Endodermal cell (in vitro differentiated cells): ENCODE measurements at places on chromosomes 4 and X. TPM values are rescaled to one million over a fixed set of nuclear protein-coding genes. Genes with fewer than 3 reads are reported as not detected.

The ADRA2C gene
- 15.3 to 35.8 TPM (median 17.3 TPM) in 3 replicates for total RNA-seq

The TMPRSS11F gene
- total RNA-seq = not detected in 2 replicates

The HTR2C gene
- total RNA-seq = 0.90 and 1.1 TPM in 2 replicates

GRCh38 chr4:86564795-86565194 lies 29.3 kb upstream of the PTPN13 start:
- H3K4me3 ChIP-seq = no peak overlapping the region
- H3K27me3 ChIP-seq = peaks cover 85% of the 10 kb centered on the region
- H3K27ac ChIP-seq = no peak overlapping the region
- peaks cover 5% of the 10 kb centered on the region for H3K4me1 ChIP-seq

- no peak overlapping the region for H3K4me3 ChIP-seq
- no peaks in the 10 kb centered on the region for H3K36me3 ChIP-seq
- H3K4me1 ChIP-seq = no peaks in the 10 kb centered on the region
Observed at GRCh38 chr4:178871476-178871875, 1429.2 kb upstream of the AGA start.

The GATA1 gene
- total RNA-seq = not detected in 2 replicates

DNA sequence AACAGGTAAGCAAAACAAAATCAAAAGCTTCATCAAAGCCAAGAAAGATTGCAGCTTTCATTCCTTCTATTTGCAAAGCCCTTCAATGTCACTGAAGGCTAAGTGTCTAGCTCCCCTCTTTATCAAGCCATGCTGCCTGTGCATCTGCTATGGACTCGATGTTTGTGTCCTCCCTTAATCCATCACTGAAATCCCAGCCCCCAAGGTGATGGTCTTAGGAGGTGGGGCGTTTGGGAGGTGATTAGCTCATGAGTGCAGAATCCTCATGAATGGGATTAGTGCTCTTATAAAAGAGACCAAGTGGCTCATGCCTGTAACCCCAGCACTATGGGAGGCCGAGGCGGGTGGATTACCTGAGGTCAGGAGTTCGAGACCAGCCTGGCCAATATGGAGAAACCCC lies 6.9 kb upstream of the TRIM2 start:
- H3K4me3 ChIP-seq = no peak overlapping the region
- no peak for DNase-seq
- no peak overlapping the region for H3K27ac ChIP-seq
- H3K36me3 ChIP-seq = no peaks in the 10 kb centered on the region
- no peaks in the 10 kb centered on the region for H3K4me1 ChIP-seq

DNA sequence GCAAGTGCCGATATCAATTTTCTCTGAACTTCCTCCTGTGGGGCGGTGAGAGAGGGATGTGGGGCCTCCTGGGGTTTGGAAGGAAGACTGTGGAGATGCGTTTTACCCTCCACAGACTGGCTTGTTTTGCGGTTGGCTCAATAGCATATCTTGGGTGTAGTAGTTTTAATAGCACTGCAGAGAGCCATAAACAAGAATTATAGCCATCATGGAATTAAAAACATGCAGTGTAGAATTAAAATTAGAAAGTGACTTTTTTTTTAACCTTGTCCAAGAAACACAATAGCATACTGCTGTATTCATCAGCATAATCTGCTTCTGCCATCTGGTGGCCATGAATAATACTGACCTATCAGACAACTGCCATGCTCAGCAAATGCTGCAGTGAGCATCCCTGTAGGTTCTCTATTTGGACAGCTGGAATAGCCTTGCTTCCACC lies 47.3 kb upstream of the SCML1 start:
- H3K4me1 ChIP-seq = no peaks in the 10 kb centered on the region
- no peaks in the 10 kb centered on the region for H3K27me3 ChIP-seq
- H3K27ac ChIP-seq = no peak overlapping the region
- H3K4me3 ChIP-seq = no peak overlapping the region
- peak; percentile 69 for DNase-seq

DNA sequence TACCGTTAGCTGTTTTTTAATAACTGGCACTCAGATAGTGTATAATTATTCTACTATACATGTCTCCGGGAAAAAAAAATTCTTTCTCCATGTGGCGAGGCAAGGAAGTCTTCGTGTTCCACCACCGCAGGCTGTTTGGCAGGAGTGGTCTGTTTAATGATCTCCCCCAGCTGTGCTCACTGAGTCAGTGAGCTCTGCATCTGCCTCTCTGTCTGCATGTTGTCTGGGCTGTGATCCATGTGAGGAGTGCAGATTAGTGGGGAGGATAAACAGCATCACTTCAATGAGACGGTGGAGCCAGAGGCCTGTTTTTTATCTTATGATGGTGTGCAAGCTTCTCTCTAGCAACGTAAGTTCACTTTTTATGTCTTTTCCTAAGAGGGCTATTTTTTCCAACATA lies 69.8 kb downstream of the RPS3A start:
- H3K27ac ChIP-seq = no peak overlapping the region
- peaks cover 9% of the 10 kb centered on the region for H3K4me1 ChIP-seq
- H3K4me3 ChIP-seq = no peak overlapping the region

The RXFP1 gene
- total RNA-seq = not detected in 3 replicates

GRCh38 chrX:40938423-40938822 lies 146.8 kb upstream of the USP9X start:
- no peaks in the 10 kb centered on the region for H3K27me3 ChIP-seq
- H3K27ac ChIP-seq = no peak overlapping the region

The BGN gene
- 1.6 to 2.5 TPM (median 2.4 TPM) in 3 replicates for total RNA-seq

The SPANXN3 gene
- not detected in 2 replicates for total RNA-seq

DNA sequence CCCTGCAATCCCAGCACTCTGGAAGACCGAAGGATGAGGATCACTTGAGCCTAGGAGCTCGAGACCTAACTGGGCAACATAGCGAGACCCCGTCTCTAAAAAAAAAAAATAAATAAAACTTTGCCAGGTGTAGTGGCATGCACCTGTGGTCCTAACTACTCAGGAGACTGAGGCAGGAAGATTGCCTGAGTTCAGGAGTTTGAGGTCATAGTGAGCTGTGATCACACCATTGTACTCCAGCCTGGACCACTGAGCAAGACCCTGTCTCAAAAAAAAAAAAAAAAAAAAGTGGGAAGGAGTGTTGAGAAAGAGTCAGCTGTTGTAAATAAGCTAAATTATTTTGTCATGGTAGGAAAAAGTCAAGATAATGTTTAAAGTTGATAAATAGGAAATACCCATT lies 27.5 kb upstream of the IQSEC2 start:
- H3K27me3 ChIP-seq = no peaks in the 10 kb centered on the region
- H3K4me3 ChIP-seq = no peak overlapping the region
- no peak overlapping the region for H3K27ac ChIP-seq
- H3K36me3 ChIP-seq = no peaks in the 10 kb centered on the region
- no peaks in the 10 kb centered on the region for H3K4me1 ChIP-seq

The FGFBP1 gene
- total RNA-seq = not detected in 3 replicates

- H3K27ac ChIP-seq = no peak overlapping the region
- no peaks in the 10 kb centered on the region for H3K4me1 ChIP-seq
- H3K36me3 ChIP-seq = no peaks in the 10 kb centered on the region
Observed at GRCh38 chr4:87950493-87950892, 25.0 kb upstream of the SPP1 start.

The DUX4 gene
- not detected in 2 replicates for total RNA-seq

The IL13RA1 gene
- 25.8 and 27.8 TPM in 2 replicates for total RNA-seq

The EDA gene
- total RNA-seq = 49.2 and 59.0 TPM in 2 replicates

The NSUN7 gene
- total RNA-seq = 15.5 and 17.9 TPM in 2 replicates

GRCh38 chrX:44062840-44063239 lies 89.7 kb upstream of the NDP start:
- H3K4me1 ChIP-seq = no peaks in the 10 kb centered on the region
- no peak overlapping the region for H3K4me3 ChIP-seq
- no peak overlapping the region for H3K27ac ChIP-seq
- H3K36me3 ChIP-seq = no peaks in the 10 kb centered on the region

- H3K4me1 ChIP-seq = no peaks in the 10 kb centered on the region
- DNase-seq = no peak
- no peaks in the 10 kb centered on the region for H3K36me3 ChIP-seq
Observed at GRCh38 chr4:152456609-152457008, 79.3 kb downstream of the FBXW7 start.

DNA sequence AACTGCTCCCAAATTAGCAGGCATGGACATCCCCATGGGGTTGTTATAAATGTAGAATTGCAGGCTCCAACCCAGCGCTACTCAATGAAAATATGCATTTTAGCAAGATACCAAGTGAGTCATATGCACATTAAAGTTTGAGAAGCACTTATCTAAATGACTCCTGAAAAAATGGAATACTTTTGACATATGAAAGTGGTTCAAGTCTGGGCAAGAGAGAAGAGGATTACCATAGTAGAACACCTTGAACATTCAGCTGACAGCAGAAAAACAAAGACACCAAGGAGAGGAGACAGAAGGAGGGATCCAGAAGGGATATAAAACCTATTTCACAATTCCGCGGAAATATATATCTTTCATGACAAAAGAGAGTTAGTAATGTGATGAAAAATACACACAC lies 63.2 kb upstream of the CT83 start:
- H3K4me1 ChIP-seq = no peaks in the 10 kb centered on the region
- no peak overlapping the region for H3K4me3 ChIP-seq
- no peak overlapping the region for H3K27ac ChIP-seq
- no peak for DNase-seq
- H3K27me3 ChIP-seq = no peaks in the 10 kb centered on the region

- H3K27ac ChIP-seq = no peak overlapping the region
- no peaks in the 10 kb centered on the region for H3K27me3 ChIP-seq
- DNase-seq = no peak
- H3K4me1 ChIP-seq = no peaks in the 10 kb centered on the region
Observed at GRCh38 chrX:20445109-20445508, 178.4 kb upstream of the RPS6KA3 start.

The HSFX3 gene
- not detected in 3 replicates for total RNA-seq

The FGFBP2 gene
- not detected in 2 replicates for total RNA-seq

GRCh38 chr4:14529653-14530052 lies 472.6 kb upstream of the CPEB2 start:
- peak; percentile 75 for DNase-seq
- H3K4me3 ChIP-seq = no peak overlapping the region
- H3K27me3 ChIP-seq = no peaks in the 10 kb centered on the region
- H3K36me3 ChIP-seq = no peaks in the 10 kb centered on the region

GRCh38 chrX:130916636-130917422 lies 13.8 kb upstream of the ENOX2 start:
- no peak overlapping the region for H3K27ac ChIP-seq
- no peaks in the 10 kb centered on the region for H3K36me3 ChIP-seq
- no peak overlapping the region for H3K4me3 ChIP-seq
- no peaks in the 10 kb centered on the region for H3K27me3 ChIP-seq
- peak; percentile 75 for DNase-seq
- no peaks in the 10 kb centered on the region for H3K4me1 ChIP-seq

- H3K36me3 ChIP-seq = no peaks in the 10 kb centered on the region
- no peak overlapping the region for H3K27ac ChIP-seq
- H3K27me3 ChIP-seq = no peaks in the 10 kb centered on the region
- H3K4me3 ChIP-seq = no peak overlapping the region
- no peak for DNase-seq
Observed at GRCh38 chr4:17030543-17030942, 132.1 kb upstream of the LDB2 start.

DNA sequence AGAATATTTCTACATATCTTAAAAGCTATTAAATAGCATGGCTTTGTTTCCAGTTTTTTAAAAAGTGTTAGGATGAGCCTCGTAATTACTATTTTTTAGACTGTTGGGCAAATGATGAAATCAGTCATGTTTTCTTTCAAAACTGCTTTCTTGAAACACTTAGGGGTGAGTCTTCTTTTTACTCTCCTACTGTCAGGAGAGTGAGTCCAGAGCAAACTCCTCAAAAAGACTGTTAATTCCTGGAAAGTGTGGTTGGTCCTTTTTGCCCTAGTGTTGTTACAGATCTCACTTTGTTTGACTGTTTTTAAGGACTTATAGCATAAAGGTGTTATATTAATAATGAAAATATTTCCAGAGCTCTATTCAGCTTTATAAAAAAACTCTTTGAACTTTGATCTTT lies 6.3 kb downstream of the GSTCD start:
- H3K4me3 ChIP-seq = no peak overlapping the region
- no peaks in the 10 kb centered on the region for H3K27me3 ChIP-seq
- no peaks in the 10 kb centered on the region for H3K4me1 ChIP-seq
- peaks cover 17% of the 10 kb centered on the region for H3K36me3 ChIP-seq

DNA sequence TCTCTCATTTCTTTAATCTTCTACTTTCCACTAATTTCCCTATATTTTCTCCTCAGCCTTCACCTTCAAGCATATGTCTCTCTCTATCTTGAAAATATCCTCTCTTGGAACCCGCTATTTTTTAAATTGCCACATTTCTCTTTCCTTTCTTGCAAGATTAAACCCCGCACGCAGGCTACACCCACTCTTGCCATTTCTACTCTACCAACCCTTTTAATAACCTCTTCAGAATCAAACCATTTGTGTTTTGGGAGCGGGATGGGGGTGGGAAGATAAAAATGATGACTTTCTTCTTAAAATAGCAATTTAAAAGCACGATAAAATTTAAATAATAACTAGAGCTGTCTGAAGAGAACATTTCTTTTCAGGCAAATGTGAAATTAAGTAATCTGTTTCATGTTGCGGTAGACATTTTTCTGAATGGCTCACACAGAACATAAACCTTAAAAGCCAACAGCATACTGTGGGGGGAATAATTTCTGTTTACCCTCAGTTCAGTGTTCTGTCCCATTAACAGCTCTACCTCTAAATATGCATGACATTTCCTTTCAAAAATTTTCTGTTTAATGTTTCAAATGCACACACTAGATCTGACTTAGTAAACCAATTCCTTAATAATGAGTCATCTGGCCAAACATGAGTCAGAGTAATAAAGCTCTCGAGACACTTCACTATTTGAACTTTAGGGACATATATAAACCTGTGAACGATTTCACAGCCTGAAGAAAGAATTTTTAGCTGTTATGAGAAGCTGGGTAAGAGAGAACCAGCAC lies 20.5 kb downstream of the ARSJ start:
- H3K27me3 ChIP-seq = no peaks in the 10 kb centered on the region
- no peak overlapping the region for H3K4me3 ChIP-seq
- no peaks in the 10 kb centered on the region for H3K36me3 ChIP-seq
- DNase-seq = no peak
- no peak overlapping the region for H3K27ac ChIP-seq

The GPR119 gene
- total RNA-seq = not detected in 2 replicates

- no peak for DNase-seq
- H3K4me3 ChIP-seq = no peak overlapping the region
- no peak overlapping the region for H3K27ac ChIP-seq
- no peaks in the 10 kb centered on the region for H3K4me1 ChIP-seq
Observed at GRCh38 chr4:41241919-41242318, 14.8 kb upstream of the UCHL1 start.

The ATOH1 gene
- total RNA-seq = 1.5 and 1.6 TPM in 2 replicates

The CENPVL1 gene
- 0.45 to 0.55 TPM (median 0.53 TPM) in 3 replicates for total RNA-seq

The NRK gene
- 1.5 and 1.9 TPM in 2 replicates for total RNA-seq

The TMEM131L gene
- total RNA-seq = 8.9 and 10.8 TPM in 2 replicates

DNA sequence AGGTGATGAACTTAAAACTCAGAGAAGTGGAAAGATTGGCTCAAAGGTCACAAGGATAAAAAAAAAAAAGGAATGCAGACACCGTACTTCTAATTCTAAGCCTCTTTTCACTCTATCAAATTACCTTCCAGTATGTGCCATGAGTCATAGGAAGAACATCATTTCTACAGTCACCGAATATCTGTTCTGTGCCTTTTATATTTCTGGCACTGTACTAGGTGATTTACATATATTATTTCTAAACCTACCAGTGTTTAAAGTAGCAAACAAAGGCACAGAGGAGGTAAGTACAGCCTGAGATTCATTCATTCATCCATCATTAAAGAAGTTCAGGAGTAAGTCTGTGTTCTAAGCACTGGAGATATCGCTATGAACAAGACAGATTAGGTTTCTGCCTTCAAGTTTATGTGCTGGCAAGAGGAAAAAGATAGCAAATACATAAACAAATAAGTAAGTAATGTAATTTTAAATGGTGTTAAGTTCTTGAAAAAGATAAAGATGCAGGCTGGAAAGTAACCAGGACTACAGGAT lies 65.3 kb downstream of the PALLD start:
- peaks cover 10% of the 10 kb centered on the region for H3K4me1 ChIP-seq
- DNase-seq = no peak
- H3K4me3 ChIP-seq = no peak overlapping the region

- no peak overlapping the region for H3K27ac ChIP-seq
- no peak for DNase-seq
- H3K36me3 ChIP-seq = peaks cover 95% of the 10 kb centered on the region
Observed at GRCh38 chr4:88043001-88043400, 35.6 kb downstream of the PKD2 start.
